Activated CD4-positive, CD25-positive, alpha-beta regulatory T cell (primary cell): ENCODE measurements at places on chromosomes 12 and 14.

- no peak for DNase-seq
Observed at GRCh38 chr14:77097006-77097699, 905 bp upstream of the CIPC start.

DNA sequence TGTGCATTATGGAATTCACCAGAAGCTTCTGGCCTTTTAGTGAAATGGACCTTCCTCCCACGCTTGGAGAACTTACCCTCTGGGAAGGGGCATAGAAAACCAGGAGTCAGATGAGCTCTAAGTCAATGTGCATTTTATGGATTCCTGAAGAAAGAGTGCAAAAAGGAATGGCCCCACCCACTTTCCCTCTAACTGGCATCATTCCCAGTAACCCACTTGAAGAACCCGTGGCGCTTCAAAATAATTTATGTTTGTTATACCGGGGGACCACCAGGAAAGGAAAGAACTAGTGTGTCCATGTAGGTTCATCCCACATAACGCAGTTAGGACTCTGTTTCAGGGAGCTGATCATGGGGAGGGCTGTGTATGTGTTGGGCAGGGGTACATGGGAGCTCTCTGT, 1153.4 kb downstream of the TMEM121 start:
- DNase-seq: no peak

DNA sequence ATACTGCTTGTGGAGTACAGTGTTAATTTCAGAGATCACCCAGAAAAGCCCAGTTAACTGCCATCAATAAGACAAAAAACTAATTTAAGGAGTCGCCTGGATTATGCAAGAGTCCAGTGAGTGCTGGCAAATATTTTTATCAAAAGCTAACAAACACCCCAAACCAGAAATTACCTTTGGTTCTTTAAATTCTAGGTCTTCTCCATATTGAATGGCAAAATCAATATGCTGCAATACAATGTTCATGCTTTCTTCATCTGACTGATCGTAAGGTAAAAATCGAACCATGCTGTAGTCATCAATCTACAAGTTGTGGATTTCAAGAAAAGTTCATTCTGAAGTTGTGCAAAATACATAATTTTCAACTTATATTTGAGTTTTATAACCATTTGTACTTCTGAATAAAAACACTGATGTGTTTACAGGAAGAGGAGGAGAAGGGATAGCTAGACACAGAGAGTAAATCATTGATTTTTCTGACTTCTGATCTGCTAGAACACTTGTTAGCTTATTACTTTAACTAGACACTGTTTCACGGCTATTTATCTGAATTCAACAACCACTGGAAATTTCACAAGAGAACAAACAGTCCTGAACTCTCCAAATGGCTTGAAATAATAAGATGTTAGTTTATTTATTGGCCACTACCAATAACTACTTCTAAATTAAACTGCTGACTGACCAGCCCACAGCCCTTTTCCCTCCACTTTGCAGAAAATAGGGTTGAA, 3.6 kb upstream of the ARPC3 start:
- DNase-seq: no peak

- DNase-seq: no peak
Observed at GRCh38 chr14:95294834-95295599, 24.7 kb downstream of the CLMN start.

GRCh38 chr14:71776471-71777360, 155.5 kb upstream of the RGS6 start:
- no peak for DNase-seq

- DNase-seq: no peak
Observed at GRCh38 chr14:99675382-99675835, 8.7 kb upstream of the CYP46A1 start.

GRCh38 chr14:52692248-52692962, 3.0 kb downstream of the ERO1A start:
- DNase-seq: no peak

GRCh38 chr12:16962889-16963288, 356.9 kb upstream of the LMO3 start:
- no peak for DNase-seq

DNA sequence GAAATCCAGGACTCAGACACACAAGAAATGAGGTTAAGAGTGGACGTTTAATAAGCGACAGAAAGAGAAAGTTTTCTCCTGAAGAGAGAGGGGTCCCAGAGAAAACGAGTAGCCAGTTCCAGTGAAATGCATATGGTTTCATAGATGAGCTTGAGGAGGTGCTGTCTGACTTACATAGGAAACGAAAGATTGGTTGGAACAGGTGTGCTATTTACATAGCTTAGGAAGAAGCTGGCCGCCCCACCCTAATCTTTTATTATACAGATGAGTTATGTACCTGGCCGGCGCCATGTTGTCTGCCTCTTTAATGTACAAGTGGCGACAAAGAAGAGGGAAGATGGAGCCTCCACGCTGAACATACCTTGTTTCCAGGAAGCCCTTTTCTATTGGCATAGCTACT, 223.0 kb downstream of the SLC6A15 start:
- DNase-seq: no peak

- no peak for DNase-seq
Observed at GRCh38 chr12:64656429-64656828, 46.1 kb downstream of the RASSF3 start.

DNA sequence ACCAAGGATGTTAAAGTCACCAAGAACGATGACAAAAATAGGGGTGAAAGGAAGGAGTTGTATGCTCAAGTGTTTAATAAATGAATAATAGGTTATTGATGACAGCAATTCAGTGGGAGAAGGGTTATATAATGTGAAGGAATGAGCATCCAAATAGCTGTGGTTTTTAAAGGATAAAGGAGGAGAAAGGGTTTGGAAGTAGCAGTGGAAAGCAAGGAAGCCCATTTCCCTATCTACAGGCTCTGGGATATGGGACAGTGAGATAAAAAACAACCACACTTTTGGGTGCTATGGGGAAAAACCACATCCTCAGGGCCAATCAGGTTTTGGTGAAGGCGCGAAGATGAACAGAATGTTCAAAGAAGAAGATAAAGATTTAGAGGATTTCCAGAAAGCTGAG, 258.6 kb downstream of the ZFP36L1 start:
- DNase-seq: no peak

GRCh38 chr12:113002676-113003075, 24.4 kb downstream of the OAS2 start:
- DNase-seq: no peak

DNA sequence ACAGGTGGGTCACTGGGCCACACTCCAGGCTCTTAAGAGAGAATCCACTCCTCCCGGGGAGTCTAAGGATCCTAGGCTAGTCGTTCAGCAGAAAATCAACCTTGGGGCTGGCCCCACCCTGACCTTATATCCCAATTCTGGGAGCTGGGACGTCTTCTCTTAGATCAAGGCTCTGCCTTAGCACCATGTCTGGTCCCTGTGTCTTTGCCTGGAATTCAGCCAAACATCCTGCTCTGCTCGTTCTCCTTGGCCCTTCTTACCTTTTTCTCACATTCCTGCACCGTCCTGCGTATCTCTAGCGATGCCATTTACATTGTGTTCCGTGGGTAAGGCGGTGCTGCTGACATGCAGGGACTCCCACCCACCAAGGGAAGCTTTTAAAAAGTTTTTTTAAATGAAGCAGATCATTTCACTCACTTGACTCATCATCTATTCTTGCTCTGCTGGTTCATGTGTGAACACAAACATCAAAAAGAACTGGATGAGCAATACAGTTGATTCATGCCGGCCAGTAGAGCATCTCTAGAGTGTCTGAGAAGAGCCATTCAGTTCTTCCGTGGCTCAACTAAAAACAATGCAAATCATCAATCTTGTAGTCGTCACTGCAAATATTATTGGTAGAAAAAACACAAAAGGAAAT, 50.2 kb downstream of the KCNK13 start:
- DNase-seq: no peak

DNA sequence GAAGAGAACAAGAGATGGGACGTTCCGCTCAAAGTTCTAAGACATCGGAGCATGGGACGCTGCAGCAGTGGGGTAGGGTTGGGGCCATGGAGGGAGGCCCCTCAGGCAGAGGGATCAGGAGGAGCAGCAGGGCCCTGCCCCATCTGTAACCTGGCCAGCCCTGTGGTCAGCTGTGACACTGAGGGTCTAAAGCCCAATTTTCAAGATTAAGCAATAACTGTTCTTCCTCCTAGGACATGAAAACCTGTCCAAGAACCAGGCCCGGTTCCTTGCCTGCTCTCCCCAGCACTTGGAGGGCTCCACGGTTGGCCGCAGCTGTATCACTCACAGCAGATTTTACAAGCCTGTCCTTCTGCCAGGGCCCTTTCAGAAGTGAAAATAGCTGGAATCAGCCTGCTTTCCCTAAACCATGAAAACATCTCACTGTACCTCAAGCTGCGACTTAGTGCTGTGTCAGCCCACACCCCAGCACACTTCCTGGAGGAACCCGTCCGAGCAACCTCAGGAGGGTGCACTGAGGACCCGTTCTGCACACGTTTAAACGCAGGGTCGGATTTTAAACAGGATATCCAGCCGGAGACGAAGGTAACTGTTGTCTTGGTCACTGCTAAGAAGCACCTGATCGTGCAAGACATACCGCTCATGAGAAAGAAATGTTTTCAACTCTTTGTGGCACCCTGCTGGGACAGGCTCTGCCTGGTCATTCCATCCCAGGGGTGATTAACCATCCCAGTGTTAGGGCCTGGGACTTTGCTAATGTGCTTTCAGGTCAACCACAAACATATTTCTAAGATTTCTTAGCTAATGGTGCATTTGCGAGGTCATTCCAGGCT, 201.9 kb upstream of the DIO3 start:
- DNase-seq: no peak

GRCh38 chr12:57772429-57773322, at the start of gene EEF1AKMT3:
Gene EEF1AKMT3 (plus strand): TSS chr12:57772614. CDS start chr12:57772725, 111 bp downstream.
- no peak for DNase-seq

GRCh38 chr12:127282786-127283565, 984.0 kb upstream of the TMEM132C start:
- no peak for DNase-seq

GRCh38 chr14:102184316-102185035, 44.8 kb downstream of the WDR20 start:
- DNase-seq: no peak

- DNase-seq: no peak
Observed at GRCh38 chr14:63362389-63362819, 43.7 kb upstream of the GPHB5 start.

- no peak for DNase-seq
Observed at GRCh38 chr14:68557648-68558047, 235.2 kb downstream of the ZFP36L1 start.

DNA sequence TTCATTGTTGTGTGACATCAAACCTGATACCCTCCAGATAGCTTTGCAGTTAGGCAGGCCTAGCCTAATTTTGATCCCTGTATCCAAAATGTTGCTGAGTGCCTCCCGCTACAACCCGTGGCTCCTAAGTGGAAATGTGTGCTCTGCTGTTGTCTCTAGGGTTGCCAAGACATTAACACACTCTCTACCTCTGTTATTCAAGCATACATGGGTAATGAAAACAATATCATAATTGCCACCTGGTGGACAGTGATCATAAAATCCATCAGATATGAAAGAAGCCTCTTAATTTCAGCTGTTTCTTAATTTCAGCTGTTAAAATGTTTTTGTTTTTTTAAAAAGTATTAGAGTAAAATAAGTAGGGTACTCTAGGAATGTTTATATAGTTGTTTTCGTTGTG, 93.5 kb downstream of the PLEKHA5 start:
- DNase-seq: no peak

DNA sequence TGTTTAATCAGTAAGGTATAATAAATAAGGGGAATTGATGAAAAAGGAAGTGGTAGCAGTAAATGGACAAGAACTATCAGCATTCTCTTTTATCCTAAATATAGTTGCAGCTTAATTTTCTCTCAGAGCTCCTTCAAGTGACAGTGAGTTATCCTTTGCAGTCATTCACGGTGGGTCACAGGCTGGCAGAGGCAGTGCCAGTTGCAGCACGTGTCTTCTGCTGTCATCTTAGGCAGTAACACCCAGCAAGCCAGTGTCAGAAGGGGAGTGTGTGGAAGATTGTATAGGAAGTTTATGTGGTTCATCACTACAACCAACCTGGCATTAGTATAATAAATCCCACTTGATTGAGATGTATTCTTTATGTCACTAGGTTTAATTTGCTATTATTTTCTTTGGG, 170.0 kb downstream of the CCDC91 start:
- no peak for DNase-seq

DNA sequence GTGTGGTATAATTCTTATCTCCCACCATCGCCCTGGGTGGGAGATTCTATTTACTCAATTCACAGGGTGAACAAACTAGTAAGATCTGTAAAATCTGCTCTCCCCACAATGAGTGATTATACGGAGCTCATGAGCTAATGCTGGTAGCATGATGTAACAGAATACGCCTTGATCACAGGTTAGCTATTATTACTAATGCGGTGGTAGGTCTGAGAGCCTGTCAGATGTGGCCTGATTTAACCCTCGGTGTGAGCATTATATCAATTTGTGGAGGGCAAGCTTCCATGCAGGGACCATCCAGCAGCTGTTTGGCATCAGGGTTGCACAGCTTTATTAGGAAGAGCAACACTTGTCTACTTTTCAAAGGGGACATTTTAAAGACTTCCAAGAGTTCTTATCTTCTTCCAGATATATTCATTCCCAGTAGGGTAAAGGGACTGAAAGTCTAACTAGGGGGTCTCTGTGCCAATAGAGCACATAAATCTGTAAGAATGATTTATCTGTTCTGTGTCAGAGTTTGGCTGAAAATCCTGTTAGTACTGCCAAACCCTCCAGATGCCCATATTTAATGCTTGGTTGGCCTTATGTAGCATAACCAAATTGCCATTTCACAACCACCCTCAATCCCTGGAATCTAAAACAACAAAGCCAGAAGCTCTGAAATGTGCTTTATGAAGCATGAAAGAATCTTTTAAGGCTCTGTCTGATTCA, 18.7 kb downstream of the TSHR start:
- DNase-seq: no peak
